SK-N-SH (cell line): ENCODE measurements at places on chromosomes 13 and 19. TPM values are rescaled to one million over a fixed set of nuclear protein-coding genes. Genes with fewer than 3 reads are reported as not detected.

- H3K4me1 ChIP-seq = peaks cover 22% of the 10 kb centered on the region
- no peaks in the 10 kb centered on the region for H3K27me3 ChIP-seq
- H3K36me3 ChIP-seq = peaks cover 11% of the 10 kb centered on the region
- DNase-seq = no peak
- H3K27ac ChIP-seq = no peak overlapping the region
These were observed 6.6 kb downstream of the SPHK2 start for GRCh38 chr19:48625891-48626327.

DNA sequence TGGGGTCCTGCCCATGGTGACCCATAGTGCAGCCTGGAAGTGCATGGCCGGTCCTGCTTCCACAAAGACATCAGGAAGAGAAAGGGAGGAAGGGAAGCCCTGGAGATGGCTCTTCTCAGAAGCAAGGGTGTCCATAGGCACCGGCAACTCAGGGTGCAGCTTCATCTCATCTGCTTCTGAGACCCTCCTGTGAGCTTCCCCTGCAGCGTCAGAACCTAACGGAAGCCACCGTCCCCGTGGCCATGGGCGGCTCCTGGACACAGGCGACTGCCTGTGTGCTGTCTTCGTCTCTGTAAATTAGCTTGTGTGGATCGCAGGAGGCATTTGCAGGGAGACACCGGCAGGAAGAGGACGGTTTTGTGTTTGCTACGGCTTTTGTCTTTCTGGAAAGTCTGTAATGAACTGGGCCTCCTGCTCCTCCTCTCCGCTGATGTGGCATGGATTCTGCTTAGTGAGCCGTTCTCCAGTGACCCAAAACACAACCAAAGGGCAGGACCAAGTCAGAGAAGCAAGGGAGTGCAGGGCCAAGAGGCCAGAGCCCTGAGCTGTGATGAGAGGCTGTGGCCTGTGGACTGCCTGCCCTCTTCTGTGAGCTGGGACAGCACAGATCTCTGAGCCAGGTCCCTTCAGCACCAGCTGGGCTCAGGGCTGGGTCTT, 2.5 kb downstream of the ATP4B start:
- no peak for DNase-seq
- no peaks in the 10 kb centered on the region for H3K27me3 ChIP-seq
- H3K4me3 ChIP-seq = no peak overlapping the region
- H3K27ac ChIP-seq = no peak overlapping the region

- no peaks in the 10 kb centered on the region for H3K27me3 ChIP-seq
- H3K4me1 ChIP-seq = peaks cover 10% of the 10 kb centered on the region; the same call in 1 of the 2 replicates
- H3K27ac ChIP-seq = no peak overlapping the region
These were observed 750.6 kb downstream of the DIAPH3 start for GRCh38 chr13:59413126-59413525.

The ZNF793 gene
- 2.3 and 4.1 TPM in 2 replicates for polyA plus RNA-seq

DNA sequence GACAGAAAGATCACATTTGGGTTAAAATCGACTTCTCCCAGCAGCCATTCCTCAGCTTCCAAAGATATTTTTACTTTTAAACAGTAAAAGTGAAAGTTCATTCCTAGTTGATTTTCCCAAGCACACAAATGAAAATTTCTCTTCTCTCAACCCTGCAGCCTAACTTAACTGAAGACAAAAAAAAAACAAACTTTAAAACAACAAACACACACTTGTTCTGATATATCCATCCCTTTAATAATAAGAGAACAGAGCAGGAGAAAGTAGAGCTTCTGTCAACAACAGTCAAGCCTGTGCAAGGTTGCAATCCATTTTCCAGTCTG, 72.9 kb downstream of the STK24 start:
- no peak for DNase-seq
- H3K27me3 ChIP-seq = no peaks in the 10 kb centered on the region
- H3K36me3 ChIP-seq = no peaks in the 10 kb centered on the region
- no peak overlapping the region for H3K4me3 ChIP-seq
- H3K4me1 ChIP-seq = peaks cover 20% of the 10 kb centered on the region; the same call in 1 of the 2 replicates

- DNase-seq = no peak
- H3K36me3 ChIP-seq = no peaks in the 10 kb centered on the region
- no peak overlapping the region for H3K4me3 ChIP-seq
- H3K27ac ChIP-seq = no peak overlapping the region
- no peaks in the 10 kb centered on the region for H3K27me3 ChIP-seq
These were observed 11.0 kb upstream of the EPSTI1 start for GRCh38 chr13:43003010-43003409.

DNA sequence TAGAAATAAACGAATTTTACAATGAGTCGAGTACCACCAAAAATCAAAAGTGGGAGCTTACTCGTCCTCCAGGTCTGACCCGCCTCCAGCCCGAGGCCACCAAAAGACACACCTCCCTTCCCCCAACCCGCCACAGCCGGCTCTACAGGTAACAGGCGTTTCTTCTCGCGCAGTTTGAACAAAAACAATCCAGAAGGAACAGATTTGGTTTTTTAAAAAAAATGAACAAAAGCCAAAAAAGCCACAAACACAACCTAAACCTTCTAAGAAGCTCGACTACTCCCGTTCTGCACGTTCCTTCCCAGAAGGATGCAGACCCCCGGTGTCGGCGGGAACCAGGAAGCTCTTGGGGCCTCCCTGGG, 671 bp downstream of the ZDHHC20 start:
- H3K4me1 ChIP-seq = peaks cover 2% of the 10 kb centered on the region
- peak overlapping the region; percentile 72 for H3K27ac ChIP-seq
- H3K36me3 ChIP-seq = no peaks in the 10 kb centered on the region
- peak; percentile 65 for DNase-seq

GRCh38 chr13:48038761-48039160, 1.2 kb downstream of the NUDT15 start:
- peaks cover 13% of the 10 kb centered on the region for H3K36me3 ChIP-seq
- peaks cover 10% of the 10 kb centered on the region for H3K4me1 ChIP-seq
- peak overlapping the region; percentile 95; the same call in 1 of the 2 replicates for H3K27ac ChIP-seq
- H3K4me3 ChIP-seq = peak overlapping the region; percentile 86; the same call in 1 of the 2 replicates

The ZNF578 gene
- 2.5 and 3.3 TPM in 2 replicates for polyA plus RNA-seq

DNA sequence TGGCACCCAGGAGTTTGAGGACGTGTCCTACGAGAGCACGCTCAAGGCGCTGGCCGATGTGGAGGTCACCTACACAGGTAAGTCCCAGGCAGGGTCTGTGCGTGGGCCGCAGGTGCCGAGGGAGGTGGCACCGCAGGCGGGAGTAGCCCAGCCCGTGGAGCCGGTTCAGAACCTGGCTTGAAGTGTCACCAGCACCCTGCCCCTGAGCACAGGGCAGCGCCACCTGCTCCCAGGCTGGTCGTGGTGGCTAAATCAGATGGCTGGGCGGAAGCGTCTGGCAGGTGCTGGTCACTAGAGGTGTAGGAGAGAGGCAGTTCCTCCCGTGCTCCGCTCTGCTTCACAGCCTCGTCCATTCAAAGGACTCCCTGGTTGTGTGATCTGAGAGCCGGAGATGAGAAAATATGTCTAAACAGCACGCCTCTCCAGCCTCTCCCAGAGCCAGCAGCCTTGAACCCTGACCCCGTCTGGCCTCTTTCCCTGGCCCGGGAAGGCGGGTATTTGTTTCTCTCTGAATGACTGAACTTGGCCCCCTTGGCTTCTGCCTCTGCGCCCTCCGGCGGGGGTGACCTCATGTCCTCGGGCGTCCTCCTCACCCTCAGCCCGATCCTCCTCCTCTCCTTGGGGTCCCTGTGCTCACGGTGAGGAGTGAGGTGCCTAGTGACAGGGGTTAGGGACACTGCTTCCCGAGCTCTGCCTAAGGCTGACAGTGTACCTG, 5.4 kb downstream of the THOP1 start:
- H3K27me3 ChIP-seq = no peaks in the 10 kb centered on the region
- no peak for DNase-seq
- H3K36me3 ChIP-seq = peaks cover 11% of the 10 kb centered on the region
- H3K4me1 ChIP-seq = peaks cover 6% of the 10 kb centered on the region; the same call in 1 of the 2 replicates
- no peak overlapping the region for H3K4me3 ChIP-seq
- H3K27ac ChIP-seq = no peak overlapping the region

DNA sequence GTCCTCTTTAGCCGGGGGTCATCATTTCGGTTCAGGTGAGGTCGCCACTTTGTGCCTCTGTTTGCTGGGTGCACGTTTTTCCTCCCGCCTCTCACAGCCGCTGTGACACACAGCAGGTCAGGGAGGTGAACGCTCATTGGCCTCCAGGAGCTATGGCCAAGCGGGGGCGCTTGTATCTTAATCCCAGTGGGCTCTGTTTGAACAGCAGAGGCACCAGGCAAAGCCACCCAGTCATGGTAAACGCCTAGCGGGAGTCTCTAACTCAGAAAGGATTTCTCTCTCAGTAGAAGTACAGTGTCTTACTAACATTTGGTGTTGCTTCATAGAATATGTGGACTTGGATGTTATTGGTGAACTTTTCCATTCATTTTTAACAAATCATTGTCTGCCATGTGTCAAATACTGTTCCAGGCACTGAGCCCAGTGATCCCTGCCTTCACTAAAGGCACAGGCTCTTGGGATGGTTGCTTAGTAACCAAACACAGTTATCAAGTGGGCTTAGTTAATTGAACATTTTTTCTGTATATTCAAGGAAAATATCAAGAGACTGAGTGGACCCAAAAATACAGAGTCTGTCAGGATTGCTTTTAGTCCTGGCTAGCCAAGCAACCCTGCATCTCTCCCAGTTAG, 186.7 kb downstream of the STK24 start:
- H3K4me3 ChIP-seq = no peak overlapping the region
- peaks cover 63% of the 10 kb centered on the region for H3K36me3 ChIP-seq
- H3K4me1 ChIP-seq = no peaks in the 10 kb centered on the region
- DNase-seq = no peak

GRCh38 chr13:82654861-82655855, 1227.1 kb downstream of the SLITRK1 start:
- no peak overlapping the region for H3K4me3 ChIP-seq
- peaks cover 9% of the 10 kb centered on the region; the same call in 1 of the 2 replicates for H3K27me3 ChIP-seq
- no peak for DNase-seq
- H3K36me3 ChIP-seq = no peaks in the 10 kb centered on the region
- H3K4me1 ChIP-seq = no peaks in the 10 kb centered on the region

- H3K27me3 ChIP-seq = no peaks in the 10 kb centered on the region
- H3K36me3 ChIP-seq = peaks cover 2% of the 10 kb centered on the region; the same call in 1 of the 2 replicates
- H3K4me1 ChIP-seq = peaks cover 3% of the 10 kb centered on the region; the same call in 1 of the 2 replicates
- H3K4me3 ChIP-seq = peak overlapping the region; percentile 1; the same call in 1 of the 2 replicates
- H3K27ac ChIP-seq = peak overlapping the region; percentile 82
These were observed 816.9 kb upstream of the SLC10A2 start for GRCh38 chr13:103883164-103883563.

- H3K4me1 ChIP-seq = peaks cover 28% of the 10 kb centered on the region
- no peak for DNase-seq
- no peaks in the 10 kb centered on the region for H3K36me3 ChIP-seq
These were observed 113.2 kb downstream of the HSPH1 start for GRCh38 chr13:31048521-31048920.

DNA sequence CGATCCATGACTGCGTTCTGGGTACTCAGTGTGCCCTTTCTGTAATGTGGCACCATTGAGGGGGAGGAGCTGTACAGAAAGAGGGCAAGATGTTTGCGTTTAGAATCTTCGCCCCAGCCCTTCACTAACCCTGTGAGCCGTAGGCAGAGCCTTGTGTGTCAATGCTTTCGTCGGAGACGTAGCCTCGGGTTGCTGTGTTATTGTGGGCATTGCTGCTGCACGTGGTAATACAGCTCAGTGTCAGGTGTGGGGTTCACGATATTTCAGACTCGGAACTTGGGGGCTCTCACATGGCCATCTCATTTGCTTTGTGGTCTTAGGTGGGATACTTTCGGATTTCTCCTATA, 6.1 kb downstream of the RPS9 start:
- H3K4me1 ChIP-seq = peaks cover 60% of the 10 kb centered on the region
- no peak overlapping the region for H3K4me3 ChIP-seq
- peaks cover 66% of the 10 kb centered on the region for H3K36me3 ChIP-seq
- no peaks in the 10 kb centered on the region for H3K27me3 ChIP-seq
- no peak overlapping the region for H3K27ac ChIP-seq

DNA sequence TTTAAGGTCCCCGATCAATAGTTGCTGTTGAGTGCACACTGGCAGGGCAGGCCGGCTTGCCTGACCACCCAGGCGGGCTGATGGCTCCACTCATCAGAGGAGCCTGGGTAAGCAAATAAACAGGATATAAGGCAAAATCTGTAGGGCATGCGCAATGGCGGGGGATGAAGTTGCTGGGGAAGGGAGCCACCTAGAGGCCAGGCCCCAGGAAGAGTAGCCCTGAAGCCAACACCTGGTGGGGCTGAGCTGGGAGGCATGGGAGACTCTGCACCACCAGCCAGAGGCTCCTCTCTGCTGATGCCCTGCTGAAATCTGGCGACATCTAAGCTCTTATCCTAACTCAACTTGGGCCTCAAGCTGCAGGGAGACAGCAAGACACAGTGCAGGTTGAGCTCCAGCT, 324.3 kb downstream of the ZNF536 start:
- no peaks in the 10 kb centered on the region for H3K36me3 ChIP-seq
- no peak overlapping the region for H3K4me3 ChIP-seq
- no peaks in the 10 kb centered on the region; the same call in 1 of the 2 replicates for H3K27me3 ChIP-seq
- H3K27ac ChIP-seq = no peak overlapping the region

The TMEM86B gene
- polyA plus RNA-seq = 2.0 and 3.0 TPM in 2 replicates

DNA sequence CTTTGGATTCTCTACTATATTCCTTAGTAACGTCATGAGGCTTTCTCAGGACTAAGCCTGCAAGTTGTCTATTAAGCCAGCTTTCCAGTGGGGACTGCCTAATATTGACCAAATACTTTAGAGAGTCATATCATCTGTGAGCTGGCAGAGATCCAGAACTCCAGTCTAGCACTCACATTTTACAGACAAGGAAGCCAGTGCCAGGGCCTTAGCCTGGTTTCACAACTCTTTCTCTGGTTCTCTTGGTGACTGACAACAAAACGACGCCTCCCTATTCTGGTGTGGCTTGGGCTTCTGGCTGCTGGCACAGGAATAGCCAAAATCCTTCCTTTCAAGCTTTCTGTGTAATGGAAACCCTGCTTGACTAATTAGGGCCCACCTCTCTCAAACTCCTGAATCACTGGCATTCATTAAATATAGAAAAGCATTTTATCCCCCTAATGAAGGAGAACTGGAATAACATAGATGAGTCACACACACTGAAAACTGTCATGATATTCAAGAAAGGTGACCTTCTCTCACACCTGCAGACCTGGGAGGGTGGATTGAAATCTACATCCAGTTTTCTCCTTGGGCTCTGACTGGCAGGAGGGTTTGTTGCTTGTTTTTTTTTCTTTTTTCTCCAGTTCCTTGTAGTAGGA, 75.2 kb upstream of the UBL3 start:
- no peaks in the 10 kb centered on the region for H3K36me3 ChIP-seq
- H3K4me3 ChIP-seq = no peak overlapping the region
- H3K4me1 ChIP-seq = peaks cover 14% of the 10 kb centered on the region; the same call in 1 of the 2 replicates
- peak; percentile 50 for DNase-seq
- no peak overlapping the region for H3K27ac ChIP-seq

DNA sequence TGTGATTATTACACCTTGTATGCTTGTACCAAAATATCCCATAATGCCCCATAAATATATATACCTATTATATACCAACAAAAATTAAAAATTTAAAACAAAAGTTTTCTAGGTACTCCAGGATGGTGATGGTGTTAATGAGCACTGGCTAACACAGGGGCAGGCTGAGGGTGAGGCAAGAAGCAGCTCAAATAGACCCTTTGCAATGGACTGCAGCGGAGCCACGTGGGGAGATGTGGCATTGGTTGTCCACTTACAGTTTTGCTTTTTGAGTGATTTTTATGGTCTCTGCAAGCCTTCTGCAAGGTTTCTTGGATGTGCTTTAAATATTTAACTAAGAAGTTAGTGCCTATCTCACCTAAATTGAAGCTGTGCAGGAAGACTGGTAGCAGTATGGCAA, 132.9 kb downstream of the RAP2A start:
- H3K4me1 ChIP-seq = no peaks in the 10 kb centered on the region
- DNase-seq = no peak
- H3K27ac ChIP-seq = no peak overlapping the region
- H3K36me3 ChIP-seq = no peaks in the 10 kb centered on the region
- no peak overlapping the region for H3K4me3 ChIP-seq

The MAST1 gene
- 4.3 and 9.7 TPM in 2 replicates for polyA plus RNA-seq

- no peaks in the 10 kb centered on the region for H3K36me3 ChIP-seq
- no peak overlapping the region for H3K4me3 ChIP-seq
- no peak for DNase-seq
- H3K27me3 ChIP-seq = no peaks in the 10 kb centered on the region
These were observed 704.6 kb upstream of the PCDH9 start for GRCh38 chr13:67934617-67935330.
